ENCODE measurements at places on chromosomes 5 and 9.

GRCh38 chr9:95495961-95496360, 20.8 kb downstream of the PTCH1 start:
- DNase-seq = no peak

- no peak for DNase-seq
These were observed 203.6 kb downstream of the GABRB2 start for GRCh38 chr5:161342886-161343285.

DNA sequence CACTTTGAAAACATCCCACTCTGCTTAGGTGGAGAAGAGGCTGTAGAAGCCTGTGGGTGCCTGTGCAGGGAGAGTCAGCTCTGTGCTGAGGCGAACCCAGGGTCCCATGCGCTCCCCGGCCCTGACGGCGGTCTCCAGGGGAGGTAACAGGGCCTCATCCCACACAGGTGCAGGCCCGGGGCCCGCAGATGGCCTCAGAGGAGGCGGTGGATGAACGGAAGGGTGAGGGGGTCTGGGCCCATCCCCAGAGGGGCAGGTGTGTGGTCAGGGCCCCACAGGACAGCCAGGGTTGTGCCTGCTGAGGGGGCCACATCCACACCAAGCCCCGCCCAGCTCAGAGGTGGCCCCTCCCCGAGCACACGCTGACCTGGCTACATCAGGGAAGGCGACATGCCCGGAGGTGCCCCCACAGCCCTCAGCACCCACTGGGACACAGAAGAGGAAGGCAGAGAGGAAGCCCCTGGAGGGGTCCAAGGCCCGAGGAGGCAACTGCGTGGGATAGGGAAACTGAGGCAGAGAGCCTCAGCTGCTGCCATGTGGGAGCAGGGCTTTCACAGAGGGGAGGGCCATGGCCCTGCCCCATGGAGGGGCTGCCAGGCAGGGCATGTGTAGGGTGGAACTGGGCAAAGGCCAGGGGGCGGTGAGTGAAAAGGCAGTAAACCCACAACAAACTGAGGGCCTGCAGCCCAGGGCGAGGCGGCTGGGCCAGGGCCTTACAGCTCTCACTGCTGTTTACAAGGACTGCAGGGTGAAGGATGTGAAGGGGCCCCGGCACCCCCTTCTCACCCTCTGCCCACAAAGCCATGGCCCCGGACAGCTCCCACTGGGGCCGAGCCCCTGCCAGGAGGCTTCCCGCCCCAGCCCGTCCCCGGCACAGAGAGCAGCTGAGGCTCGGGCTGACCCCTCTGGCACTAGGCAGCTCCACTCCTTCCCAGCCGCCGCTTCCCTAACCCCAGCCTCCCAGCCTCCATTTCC, 29.5 kb downstream of the EXD3 start:
- DNase-seq = no peak

GRCh38 chr5:88724201-88724600, 158.8 kb downstream of the MEF2C start:
- no peak for DNase-seq

- DNase-seq = no peak
These were observed 702.1 kb downstream of the SEMA5A start for GRCh38 chr5:8843771-8844170.

DNA sequence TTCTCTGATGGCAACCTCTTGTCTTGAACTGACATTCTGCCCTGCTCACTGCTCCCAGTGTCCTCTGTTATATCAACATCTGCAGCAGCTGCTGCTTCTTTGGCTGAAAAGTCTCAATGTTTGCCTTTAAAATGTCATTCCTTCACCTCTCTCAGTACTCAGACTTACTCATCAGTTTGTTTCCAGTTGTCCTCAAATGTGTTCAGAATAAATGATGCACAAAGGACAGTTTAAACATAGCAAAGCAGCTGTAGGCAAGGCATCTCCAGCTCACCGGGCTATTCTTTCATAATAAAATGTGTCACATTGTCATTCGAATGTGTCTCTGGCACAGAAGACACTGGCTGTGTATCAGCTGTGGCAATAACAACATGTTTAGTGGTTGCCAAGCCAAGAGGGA, 590.9 kb upstream of the ZNF608 start:
- no peak for DNase-seq

GRCh38 chr5:5017827-5018577, 122.1 kb upstream of the ADAMTS16 start:
- no peak for DNase-seq

DNA sequence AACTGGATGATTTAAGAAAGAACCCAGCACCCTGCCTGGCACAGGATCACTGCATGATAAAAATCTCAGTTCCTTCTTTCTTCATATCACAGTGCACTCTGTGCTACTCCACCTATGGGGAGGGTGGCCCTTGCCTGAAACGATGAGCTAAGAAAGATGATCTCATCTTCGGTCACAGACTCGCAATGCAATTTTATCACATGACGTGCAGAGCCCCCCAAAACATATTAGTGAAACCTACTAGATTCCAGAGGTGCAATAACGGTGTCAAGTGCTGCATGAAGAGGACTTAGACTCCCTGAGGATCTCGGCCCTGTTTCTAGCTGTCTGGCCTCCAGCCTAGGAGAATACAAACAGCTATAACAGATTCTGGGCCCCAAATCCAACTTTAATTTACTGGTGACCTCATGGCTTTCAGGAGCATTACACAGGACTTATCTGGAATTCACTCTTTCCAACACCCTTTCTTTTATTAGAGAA, 104.0 kb downstream of the EBF1 start:
- DNase-seq = no peak

DNA sequence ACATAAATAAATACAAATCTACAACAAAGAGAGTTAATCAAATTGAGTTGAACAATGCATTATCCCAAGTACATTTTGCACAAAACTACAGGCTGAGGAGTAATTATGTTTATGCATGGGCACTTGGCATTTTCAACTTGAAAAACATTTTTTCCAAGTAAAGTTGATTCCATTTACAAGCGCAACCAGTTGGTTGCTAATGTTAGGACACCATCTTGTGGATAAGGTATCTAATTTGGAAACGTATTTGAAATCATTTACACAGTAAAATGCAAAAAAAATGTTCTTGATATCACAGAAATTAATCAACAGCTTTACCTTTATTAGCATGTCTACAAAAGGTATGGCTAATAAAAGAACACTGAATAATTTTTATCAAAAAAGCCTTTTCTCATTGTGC, 18.8 kb downstream of the FTMT start:
- DNase-seq = no peak

GRCh38 chr5:120927950-120928530, 463.9 kb downstream of the PRR16 start:
- no peak for DNase-seq

GRCh38 chr5:171434874-171435273, 15.4 kb downstream of the FGF18 start:
- no peak for DNase-seq

- DNase-seq = no peak
These were observed 143.6 kb downstream of the LHFPL2 start for GRCh38 chr5:78504704-78505677.

GRCh38 chr5:179413711-179414458, 68.6 kb upstream of the ADAMTS2 start:
- no peak for DNase-seq

- DNase-seq = no peak
These were observed 138.5 kb upstream of the EGFLAM start for GRCh38 chr5:38119836-38120235.

DNA sequence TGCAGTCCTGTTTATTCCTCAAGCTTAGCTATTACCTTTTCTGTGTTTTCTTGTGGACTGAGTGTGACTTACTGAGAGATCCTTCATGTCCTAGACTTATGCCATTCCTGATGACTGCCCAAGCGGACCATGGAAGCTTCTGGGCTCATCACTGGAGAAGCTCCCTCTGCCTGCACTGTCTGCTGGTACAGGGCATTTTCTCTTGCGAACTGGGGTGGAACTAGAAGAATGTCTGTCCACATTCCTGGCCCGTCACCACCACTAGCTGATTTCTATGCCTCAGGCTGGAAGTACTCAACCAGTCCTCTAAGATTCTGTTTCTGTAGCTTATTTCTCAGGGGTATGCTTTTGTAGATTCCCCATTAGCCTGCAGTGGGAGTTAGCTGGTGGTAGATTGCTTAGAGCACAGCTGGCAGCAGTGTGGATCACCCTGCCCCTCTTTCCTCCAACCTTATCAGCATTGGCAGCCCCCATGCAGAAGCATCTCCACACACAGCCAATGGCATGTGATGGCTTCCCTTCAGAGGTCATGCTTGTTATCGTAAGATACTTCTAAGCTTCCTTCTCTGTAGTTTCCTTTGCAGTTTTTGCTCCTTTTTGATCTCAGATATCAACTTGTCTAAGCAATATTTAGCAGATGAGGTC, 12.4 kb downstream of the SLC36A1 start:
- no peak for DNase-seq

GRCh38 chr9:750249-750967, 91.1 kb upstream of the DMRT1 start:
- DNase-seq = no peak

- no peak for DNase-seq
These were observed 229.6 kb downstream of the NDUFS4 start for GRCh38 chr5:53790026-53790425.

- no peak for DNase-seq
These were observed 59.7 kb upstream of the TMED7 start for GRCh38 chr5:115685490-115685889.

DNA sequence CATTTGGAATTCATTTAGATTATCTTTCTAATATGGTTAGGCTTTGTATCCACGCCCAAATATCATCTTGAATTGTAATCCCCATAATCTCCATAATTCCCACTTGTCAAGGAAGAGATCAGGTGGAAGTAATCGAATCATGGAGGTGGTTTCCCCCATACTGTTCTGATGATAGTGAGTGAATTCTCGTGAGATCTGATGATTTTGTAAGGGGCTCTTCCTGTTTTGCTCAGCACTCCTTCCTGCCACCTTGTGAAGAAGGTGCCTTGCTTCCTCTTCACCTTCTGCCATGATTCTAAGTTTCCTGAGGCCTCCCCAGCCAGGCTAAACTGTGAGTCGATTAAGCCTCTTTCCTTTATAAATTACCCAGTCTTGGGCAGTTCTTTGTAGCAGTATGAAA, 527.5 kb upstream of the ARRDC3 start:
- DNase-seq = no peak

GRCh38 chr9:119318371-119318770, 50.9 kb downstream of the BRINP1 start:
- DNase-seq = no peak

DNA sequence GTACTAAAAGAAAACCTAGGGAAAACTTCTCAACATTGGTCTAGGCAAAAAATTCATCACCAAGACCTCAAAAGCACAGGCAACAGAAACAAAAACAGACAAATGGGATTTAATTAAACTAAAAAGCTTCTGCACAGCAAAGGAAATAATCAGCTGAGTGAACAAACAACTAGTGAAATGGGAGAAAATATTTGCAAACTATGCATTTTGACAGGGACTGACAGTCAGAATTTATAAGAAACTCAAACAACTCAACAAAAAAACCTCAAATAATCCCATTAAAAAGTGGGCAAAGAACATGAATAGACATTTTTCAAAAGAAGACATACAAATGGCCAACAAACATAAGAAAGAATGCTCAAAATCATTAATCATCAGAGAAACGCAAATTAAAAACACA, 189.4 kb downstream of the AUH start:
- no peak for DNase-seq

GRCh38 chr5:132820162-132820754, 7.2 kb downstream of the SOWAHA start:
- DNase-seq = peak; percentile 96

- no peak for DNase-seq
These were observed 497.1 kb downstream of the NFIB start for GRCh38 chr9:13816837-13817236.

DNA sequence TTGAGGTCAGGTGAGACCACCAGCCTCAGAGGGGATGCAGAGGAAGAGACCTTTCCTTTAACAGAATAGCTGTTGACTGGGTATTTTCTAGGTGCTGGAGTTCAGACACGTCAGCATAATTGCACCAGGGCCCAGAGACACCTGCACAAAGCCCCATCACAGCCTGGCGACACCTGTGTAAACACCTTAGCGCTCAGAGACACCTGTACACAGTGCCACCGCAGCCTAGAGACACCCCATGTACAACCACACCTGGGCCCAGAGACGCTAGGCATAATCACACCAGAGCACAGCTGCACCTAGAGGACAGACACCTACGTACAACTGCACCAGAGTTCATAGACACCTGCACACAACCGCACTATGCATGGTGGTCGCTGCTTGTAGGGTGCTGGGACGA, 1.0 kb downstream of the TRIP13 start:
- DNase-seq = no peak

- DNase-seq = peak; percentile 80
These were observed 83.5 kb downstream of the PDE4D start for GRCh38 chr5:59810041-59810440.

DNA sequence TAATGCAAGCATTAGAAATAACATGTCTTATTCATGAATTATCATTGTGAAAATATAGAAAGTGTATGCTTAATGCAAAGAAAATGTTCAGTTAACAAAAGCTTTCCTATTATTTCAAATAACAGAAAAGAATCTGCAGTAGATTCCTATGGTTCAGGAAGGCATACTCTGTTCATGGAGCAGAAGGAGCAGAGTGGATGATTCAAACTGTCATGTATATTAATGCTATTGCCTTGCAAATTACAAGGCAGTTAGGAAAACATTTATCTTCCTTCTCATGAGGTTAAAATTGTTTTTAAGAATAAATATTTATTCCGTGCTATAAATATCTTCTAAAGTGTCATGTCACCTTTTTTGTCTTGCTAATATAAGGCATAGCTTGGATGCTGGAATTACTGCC, 47.5 kb downstream of the PCSK1 start:
- DNase-seq = no peak

DNA sequence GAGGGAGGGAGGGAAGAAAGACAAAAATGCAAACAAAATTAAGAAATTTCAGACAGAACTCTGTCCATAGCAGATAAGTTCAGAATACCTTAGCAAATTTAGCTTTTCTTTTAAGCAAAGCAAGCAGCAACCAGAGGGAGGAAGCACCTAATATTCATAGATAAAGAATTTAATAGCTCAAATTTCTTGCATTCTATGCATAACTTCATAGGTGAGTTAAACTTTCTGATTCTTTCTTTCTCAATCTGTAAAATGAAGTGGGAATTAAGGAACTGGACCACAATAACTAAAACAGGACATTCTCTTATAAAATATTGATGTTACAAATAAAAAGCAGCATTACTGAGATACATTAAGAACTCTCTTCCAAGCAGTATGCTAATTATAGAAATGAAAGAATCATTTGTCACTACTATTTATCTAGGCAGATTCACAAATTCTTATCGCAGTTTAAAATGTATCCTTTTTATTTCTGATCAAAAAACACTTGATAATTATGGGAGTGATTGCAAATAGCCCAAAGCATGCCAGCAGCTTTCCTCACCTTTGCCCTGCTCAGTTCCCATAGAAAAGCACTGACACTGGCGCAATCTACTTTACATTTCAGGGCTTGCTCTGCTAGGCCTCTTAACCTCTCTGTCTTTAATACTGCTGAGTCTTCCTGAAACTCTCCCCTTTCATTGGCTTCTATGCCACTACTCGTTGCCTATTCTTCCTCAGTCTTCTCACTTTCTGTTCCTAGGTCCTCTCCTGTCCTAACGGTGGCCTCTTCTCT, 341.8 kb downstream of the PIK3R1 start:
- DNase-seq = no peak

- DNase-seq = no peak
These were observed 5.8 kb downstream of the TAS2R1 start for GRCh38 chr5:9624196-9624947.

- no peak for DNase-seq
These were observed 831.1 kb downstream of the NR2F1-AS1 start for GRCh38 chr5:92749943-92750342.

Measured in activated CD4-positive, alpha-beta T cell treated with anti-CD3 and anti-CD28 coated beads for 36 hours (primary cell).